ENCODE measurements at places on chromosomes 12 and 14.

GRCh38 chr14:24910408-24910986 lies 139.4 kb downstream of the STXBP6 start:
- DNase-seq: no peak

DNA sequence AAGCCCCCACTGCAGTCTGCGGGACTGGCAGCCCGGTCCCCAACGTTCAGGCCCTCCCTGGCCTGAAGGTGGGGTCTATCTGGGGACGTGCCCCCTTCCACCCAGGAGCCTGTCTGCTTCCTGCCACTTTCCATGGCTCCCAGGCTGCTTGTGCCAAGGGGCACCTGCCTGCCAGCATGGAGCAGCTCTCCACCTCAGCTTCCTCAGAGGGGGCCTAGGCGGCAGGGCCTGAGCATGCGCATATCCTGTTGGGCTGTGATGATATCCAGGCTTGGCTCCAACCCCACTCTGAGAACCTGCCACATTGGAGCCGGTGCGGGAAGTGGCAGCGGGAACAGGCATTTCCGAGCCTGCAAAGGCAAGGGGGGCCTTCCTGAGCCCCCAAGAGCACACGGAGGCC lies 57.4 kb downstream of the FUT8 start:
- DNase-seq: no peak

- DNase-seq: no peak
These were observed 5.1 kb downstream of the MIPOL1 start for GRCh38 chr14:37202812-37203211.

DNA sequence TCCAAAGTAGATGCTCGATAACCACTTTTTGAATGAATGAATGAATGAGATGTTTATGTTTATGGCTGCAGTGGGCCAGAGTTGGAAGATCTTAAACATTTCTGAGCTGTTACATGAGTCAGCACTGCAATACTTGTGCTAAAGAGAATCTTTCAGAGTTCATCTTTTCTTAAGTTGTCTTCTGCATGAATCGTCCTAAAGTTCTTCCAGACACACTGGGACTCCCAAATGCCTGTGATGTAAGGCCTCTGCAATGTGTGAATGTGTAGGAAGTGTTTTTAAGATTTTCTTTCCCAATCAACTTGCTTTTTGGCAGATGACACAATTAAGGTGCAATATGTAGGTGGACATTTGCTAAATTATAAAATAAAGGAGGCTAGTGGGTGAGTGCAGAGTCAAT lies 50.3 kb upstream of the TRIM9 start:
- DNase-seq: no peak

DNA sequence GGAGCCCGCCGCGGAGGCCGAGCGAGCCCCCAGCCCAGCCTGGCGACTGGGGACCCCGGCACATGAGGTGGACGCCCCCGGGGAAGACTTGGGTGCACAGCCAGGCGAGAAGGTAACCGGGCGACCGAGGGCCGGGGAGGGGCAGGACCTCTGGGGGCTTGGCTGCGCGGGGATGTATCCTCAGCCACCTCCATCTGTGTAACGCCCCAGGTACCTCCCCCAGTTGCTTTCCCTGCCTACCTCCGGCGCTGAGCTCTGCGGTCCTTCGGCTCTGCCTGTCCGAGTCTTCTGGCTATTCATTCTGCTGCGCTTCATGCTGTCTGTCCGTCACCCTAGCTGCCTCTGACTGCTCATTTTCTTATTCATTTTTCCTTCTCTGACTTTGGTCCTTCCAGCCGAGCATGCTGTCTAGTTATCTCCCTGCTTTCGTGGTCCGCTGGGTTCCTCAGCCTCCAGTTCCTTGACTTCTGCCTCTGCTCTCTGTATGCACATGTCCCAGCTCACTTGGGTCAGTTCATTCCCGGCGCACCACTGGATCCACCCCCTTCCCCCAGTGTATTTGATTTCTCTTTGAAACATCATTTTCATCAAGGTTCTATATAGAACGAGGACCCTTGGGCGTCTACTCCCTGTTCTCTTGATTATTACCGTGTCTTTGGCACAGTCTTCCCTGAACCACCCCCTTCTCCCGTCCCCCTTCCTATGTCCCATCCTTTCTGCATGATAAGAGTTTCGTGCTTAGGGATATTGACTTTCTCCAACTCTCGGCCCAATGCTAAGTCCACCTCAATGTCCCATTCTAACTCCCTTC lies 612 bp downstream of the PHC1 start:
- DNase-seq: peak; percentile 2

GRCh38 chr14:67068251-67068650 lies 121.0 kb upstream of the GARIN2 start:
- no peak for DNase-seq

DNA sequence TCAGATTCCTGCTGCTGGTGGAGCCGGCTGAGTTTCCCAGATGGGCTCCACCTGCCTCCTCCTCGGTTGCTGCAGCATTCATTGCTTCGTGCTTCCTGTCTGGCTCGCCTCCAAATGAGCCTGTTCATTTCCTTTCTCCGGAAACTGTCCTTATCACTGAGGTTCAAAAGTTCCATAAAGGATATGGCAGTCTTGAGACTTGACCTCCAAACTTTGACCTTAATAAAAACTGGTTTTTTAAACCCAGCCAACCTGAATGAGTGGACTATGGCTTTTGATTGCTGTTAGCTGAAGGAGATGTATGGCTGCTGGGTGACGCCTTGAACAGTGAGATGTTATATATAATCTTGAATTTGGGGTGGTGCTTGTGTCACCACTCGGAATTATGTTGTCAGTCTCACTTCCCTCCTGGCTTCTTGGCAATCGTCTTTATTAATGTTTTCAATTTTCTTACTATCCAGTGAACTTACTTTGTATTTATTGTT lies 62.7 kb downstream of the RASSF3 start:
- DNase-seq: no peak

DNA sequence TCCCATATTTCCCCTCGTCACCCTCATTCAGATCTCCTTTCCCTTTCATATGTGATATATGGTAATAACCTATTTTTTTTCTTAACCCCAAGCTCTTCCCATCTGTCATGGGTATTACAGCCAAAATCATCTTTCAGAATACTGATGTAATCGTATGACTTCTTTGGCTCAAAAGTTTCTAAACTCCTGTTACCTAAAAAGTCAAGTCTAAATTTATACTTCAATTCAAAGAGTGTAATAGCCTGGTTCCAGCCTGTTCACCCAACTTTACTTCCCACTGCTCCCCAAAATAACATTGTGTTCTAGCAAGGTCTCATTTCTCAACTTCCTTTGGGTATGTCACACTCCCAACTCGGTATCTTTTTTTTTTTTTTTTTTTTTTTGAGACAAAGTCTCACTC lies 48.5 kb downstream of the TBK1 start:
- peak; percentile 43 for DNase-seq

DNA sequence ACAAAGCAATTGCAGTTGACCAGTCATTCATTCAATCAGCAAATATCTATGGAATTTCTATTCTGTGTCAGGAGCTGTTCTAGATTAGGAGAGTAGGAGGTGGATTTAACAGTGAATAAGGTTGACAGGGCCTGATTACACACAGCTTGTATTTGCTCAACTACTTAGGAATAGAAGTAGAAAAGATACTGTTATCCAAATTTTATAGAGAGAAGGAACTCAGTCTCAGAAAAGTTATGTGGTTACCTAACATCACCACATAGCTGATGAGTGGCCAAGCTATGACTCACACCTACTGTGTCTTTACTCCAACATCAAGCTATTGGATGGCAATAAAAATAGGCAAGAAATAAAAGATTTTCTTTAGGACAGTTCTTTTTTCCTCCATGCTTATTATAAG lies 374.8 kb downstream of the RMST start:
- no peak for DNase-seq

- DNase-seq: no peak
These were observed 12.6 kb upstream of the FAIM2 start for GRCh38 chr12:49916129-49916919.

GRCh38 chr14:84937449-84937848 lies 592.5 kb upstream of the FLRT2 start:
- DNase-seq: no peak

DNA sequence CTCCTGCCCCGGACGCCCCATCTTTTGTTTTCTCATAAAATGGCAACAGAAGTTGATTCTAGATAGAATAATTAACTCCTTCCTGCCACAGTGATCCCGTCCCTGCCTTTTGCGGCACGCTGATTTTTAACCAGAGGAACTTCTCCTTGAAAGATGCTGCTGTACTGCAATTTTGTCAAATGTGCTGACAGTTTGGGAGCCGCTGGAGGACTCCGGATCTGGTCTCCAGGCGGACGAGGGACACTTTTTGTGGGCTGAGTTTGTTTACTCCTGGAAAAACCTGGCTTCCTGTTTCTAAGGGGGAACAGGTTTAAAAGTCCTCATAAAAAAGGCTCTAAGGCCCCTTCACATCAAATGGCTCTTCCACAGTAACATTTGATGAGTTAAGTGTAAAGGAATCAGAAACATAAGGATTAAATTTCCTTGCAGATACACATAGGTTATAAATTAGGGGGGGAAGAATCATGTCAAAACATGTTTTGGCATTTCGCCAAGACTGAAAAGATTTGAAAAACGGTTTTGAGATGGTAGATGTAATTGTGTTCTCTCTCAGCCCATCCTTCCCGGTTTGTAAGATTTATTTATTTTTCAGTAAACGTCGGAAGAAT lies 15.5 kb downstream of the FZD10 start:
- no peak for DNase-seq

DNA sequence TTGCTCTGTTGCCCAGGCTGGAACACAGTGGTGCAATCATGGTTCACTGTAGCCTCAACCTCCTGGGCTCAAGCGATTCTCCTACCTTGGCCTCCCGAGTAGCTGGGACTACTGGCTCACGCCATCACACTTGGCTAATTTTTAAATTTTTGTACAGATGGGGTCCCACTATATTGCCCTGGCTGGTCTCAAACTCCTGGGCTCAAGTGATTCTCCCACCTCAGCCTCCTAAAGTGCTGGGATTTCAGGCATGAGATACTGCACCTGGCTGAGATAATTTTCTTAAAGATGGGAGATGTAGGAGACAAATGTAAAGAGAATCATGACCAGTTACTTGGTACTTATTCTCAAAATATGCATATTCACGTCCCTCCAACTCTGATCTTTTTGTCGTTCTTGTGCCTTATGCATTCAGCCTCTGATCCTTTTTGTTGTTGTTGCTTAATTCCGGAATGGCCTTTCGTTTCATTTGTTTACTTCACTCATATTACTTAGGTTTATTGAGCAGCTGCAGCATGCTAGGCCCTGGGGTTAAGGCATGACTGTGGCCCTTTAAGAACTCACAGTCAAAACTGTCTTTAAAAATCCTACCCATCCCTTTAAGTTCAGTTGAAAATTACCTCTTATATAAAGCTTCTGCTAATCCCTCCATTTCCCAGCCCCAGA lies 8.9 kb downstream of the RBMS2 start:
- DNase-seq: no peak

DNA sequence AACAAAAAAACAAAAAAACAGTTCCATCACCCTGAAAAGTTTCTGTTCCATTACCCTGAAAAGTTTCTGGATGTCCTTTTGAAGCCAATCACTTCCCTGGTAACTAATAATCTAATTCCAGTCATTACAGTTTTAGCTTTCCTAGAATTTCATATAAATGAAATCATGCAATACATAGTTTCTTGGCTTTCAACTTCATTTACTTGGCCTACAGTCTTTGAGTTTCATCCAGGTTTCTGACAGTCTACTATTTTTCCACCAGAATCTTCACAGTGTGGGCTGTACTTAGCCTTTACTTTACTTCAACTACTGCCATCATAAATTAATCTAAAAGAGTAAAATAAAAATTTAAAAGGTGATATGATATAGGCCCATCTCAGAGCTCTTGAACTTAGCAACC lies 55.5 kb downstream of the RPS6KA5 start:
- DNase-seq: no peak

- DNase-seq: no peak
These were observed 114.4 kb downstream of the VRK1 start for GRCh38 chr14:96911499-96912149.

DNA sequence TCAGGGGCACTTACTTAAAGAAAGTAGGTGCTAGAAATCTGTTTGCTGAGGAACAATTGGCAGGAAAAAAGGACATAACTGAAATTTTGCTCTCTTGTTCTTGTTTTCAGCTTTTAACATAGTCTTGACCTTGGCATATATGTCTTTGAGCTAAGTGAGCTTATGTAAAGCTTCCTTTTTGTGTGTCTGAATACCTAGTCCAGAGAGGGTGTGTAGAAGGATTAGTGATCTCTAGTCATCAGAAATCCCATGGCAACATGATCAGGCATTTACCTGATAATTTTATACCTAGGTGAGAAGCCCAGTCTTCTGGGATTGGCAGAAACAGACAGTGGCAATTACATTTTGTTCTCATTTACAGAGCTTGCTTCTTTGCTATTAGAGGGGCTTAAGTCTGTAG lies 166.1 kb downstream of the SNAPC1 start:
- no peak for DNase-seq

- no peak for DNase-seq
These were observed 568.3 kb upstream of the FLRT2 start for GRCh38 chr14:84961637-84962036.

DNA sequence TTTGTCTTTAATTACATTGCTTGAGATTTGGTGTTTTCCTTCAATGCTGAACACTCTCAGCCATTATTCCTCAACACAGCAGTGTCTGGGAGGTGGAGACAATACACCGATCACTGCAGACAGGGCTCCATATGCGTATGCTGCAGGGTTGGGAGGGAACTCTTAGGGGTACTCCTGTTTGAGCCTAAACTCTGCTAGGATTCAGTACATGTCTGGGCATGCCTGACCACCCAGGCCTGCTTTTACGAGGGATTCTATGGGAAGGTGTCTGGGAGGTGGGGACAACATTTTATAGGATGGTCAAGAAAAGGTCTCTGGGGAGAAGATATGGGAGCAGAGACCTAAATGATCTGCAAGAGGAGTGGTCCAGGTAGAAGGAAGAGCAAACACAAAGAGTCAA lies 34.3 kb downstream of the DHRS2 start:
- DNase-seq: no peak

DNA sequence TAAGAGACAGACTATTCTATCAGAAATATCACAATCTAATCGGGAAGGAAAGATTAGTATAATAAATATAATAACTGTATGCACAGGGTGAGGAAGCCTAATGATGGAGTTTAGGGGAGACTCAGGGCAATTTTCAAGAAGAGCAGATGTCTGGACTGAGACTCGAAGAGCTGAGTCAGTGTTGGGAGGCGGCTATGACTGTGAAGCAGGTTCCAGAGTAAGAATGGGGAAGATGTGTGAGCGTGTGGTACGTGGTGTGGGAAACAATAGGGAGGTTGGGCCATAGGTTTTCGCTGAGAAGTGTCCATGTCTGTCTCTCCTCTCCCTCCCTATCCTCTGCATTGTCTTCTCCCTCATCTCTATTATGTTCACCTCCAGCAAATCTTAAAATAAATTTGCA lies 85.6 kb downstream of the LMO3 start:
- DNase-seq: peak; percentile 14
